ENCODE measurements at places on chromosomes 7 and 10.

DNA sequence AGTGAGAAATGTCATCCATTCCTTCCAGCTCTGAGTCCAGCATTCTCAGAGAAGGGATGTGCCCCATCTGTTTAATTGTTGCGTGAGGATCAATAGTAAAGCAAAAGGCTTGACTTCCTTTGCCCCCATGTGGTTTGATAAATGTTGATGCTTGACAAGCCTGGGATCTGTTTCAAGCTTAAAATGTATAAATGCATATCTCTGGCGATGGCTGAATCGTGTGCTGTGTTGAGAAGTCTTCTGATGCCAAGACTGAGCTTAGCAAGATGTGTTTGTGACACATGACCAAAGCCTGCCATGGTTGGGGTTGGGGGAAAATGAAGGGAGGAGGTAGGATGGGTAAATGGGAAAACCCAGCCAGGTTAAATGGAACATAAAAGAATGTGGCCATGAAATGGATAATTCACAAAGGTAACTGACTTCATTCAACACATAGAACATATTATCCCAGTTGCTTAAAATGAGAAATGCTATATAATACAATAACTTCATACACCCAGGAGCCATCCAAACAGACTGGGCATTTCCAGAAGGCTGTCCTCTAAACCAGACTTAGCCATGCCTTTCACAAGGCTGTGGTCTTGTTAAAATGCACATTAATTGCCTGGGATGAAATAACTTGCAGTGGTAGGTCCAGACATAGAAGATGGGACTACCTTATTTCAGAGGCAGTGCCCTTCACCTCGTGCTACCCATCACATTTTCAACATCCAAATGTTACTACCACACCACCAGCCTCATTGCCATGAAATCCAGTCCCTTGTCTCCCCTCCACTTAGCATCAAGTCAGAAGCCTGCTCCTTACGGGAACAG is 147.3 kb upstream of the PDE1C start:
- no peak for DNase-seq

DNA sequence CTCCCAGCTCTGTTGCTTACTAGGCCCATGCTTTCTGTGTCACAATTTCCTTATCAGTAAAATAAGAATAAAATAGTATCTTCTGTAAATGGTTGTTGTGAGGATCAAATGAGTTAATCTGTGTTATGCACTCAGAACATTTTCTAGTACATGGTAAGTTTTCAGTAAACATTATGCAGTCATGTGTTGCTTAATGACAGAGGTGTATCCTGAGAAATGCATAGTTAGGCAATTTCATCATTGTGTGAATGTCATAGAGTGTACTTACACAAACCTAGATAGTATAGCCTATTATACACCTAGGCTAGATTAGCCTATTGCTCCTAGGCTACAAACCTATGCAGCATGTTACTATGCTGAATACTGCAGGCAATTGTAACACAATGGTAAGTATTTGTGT is 4.4 kb downstream of the PTTG1IP2 start:
- DNase-seq: no peak

DNA sequence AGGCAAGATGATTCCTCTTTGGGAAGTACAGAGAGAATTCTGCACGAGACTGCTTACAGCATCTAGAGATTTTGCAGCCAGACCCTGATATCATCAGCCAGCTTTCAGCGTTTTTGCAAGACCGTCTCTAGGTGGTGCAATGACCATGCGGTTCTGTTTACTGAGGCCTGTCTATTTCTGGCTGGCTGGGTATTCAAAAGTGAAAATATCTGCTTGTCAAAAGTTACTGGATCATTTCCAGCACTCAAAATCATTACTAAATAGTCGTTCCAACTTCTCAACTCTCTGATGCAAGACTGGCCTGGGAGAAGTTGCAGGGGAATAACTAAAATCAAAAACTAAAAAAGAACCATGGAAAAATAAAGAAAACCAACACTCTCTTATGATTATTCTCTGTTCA is 240.1 kb downstream of the ELMO1 start:
- peak; percentile 7 for DNase-seq

- no peak for DNase-seq
Observed at GRCh38 chr7:87511510-87511909, 36.0 kb upstream of the ABCB4 start.

- no peak for DNase-seq
Observed at GRCh38 chr7:143415742-143416397, 7.2 kb upstream of the EPHA1 start.

All from T follicular helper cell (primary cell).